ENCODE measurements at places on chromosomes 1 and 21.

GRCh38 chr1:15080328-15081007 lies 73.1 kb upstream of the TMEM51 start:
- DNase-seq = no peak

- no peak for DNase-seq
Observed at GRCh38 chr1:33943978-33944377, 80.1 kb downstream of the HMGB4 start.

- DNase-seq = no peak
Observed at GRCh38 chr1:50047916-50048694, 24.4 kb upstream of the AGBL4 start.

DNA sequence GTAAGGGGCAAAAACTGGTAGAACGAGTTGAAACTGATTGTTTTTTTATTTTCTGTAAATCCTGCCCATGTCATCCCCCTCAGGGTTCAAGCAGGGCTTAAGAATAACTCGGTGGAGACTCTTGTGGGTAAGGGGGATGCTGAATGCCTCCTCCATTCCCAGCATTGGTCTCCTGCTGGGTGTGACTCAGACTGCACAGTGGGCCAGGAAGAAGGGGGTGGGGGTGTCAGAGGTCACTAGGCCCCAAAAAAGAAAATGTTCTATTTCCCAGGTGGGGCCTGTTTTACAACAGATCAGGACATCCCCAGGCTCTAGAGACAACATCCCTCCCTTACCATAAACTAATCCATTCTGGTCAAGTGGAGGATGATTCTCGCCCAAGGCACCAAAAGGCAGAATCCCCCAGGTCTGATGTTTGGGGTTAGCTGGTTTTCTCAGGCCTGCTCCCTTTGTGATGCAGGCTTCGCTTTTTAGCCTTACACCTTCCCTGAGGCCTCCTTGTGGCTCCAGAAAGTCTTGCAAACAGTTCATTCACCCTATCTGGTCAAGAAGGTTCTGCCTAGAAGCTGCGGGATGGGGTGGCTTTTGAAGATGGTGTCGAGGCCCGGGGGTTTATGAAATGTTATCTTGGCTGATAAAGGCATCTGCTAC lies 10.7 kb upstream of the GRHL3 start:
- DNase-seq = no peak

DNA sequence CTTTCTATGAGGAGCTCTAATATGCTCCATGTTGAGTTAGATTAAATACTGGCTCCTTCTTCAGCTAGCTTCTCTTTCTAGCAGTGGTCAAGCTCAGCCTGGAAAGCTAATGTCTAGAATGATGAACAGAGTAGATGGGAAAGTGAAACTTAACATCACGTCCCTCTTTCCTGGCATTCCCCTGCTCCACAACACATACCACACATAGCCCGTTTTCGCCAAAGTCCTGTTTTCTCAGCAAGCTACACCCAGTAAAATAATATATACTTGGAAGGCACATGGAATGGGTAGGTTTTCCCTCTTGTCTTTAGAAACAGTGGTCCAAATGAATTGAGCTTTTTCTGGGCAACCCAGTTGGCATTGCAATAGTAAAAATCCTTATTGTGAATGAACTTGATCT lies 3.8 kb downstream of the KRTAP27-1 start:
- DNase-seq = no peak

DNA sequence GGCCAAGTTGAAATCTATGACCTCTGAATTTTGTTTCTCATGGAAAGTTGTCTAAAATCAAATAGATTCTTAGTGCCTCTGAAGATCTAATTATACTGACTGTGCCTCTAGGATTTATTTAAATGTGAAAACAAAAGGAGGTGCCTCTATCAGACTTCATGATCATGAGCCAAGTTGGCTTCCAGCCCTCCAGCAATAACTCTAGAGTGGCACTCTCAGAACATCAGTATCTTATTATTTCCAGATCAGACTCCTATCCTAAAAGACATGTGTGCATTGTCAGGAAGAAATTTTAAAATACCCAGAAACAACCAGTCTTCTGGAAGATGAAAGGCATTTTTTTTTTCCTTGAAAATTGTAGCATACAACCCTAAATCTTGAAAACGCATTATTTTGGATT lies 368.0 kb downstream of the PDE4B start:
- DNase-seq = no peak

- DNase-seq = no peak
Observed at GRCh38 chr1:63638875-63639274, 45.7 kb downstream of the PGM1 start.

- DNase-seq = no peak
Observed at GRCh38 chr1:7616076-7616832, 154.8 kb upstream of the VAMP3 start.

GRCh38 chr1:243271996-243272395 lies 16.2 kb downstream of the SDCCAG8 start:
- DNase-seq = no peak

DNA sequence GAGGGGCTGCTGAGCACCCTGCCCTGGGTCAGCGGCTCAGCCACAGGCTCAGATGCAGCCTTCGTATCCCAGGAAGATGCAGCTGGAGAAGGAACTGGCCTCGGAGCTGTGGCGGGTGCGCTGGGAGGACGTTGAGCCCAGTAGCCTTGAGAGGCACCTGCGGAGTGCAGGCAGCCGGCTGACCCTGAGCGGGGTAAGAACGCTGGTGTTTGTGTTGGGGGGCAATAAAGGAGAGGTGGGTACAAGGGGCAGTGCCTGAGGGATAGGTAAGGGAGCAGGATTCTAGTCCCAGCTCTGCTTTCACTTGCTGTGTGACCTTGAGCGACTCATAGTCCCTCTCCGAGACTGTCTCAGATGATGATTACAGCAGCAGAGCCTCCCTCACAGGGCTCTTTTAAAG lies 6.4 kb downstream of the NPR1 start:
- no peak for DNase-seq

DNA sequence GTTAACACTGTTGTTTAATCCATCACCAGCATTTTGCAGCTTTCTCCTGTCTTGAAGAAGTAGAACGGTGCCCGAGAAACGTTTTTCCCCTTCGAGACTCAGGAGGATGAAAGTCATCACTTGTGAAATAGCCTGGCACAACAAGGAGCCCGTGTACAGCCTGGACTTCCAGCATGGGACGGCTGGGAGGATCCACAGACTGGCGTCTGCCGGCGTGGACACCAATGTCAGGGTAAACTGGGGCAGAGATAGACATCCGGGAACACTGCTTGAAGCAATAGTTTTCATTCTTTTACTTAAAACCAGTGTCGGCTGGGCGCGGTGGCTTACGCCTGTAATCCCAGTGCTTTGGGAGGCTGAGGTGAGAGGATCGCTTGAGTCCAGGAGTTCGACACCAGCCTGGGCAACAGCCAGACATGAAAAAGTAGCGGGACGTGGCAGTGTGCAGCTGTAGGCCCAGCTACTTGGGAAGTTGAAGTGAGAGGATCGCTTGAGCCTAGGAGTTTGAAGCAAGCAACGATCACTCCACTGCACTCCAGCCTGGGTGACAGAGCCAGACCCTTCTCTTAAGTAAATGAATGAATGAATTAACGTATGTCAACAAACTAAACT lies 945 bp downstream of the CHAF1B start:
- no peak for DNase-seq

DNA sequence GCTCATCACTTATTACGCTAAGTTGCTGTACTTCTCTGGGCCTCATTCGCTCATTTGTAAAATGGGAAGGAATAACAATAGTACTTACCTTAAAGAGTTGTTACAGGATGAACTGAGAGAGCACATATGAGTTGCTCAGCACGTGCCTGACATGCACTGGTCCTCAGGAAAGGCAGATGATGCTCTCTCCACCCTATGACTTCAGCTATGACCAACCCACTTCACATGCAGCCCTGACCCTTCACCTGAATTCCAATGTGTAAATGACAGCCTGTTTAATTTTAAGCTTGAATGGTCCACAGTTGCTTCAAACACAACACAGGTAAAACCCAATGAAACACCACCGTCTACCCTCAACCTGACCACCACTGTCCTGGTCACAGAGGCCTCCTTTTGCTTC lies 32.9 kb downstream of the GADD45A start:
- no peak for DNase-seq

GRCh38 chr1:20336105-20336605 lies 45.5 kb downstream of the VWA5B1 start:
- no peak for DNase-seq

- DNase-seq = no peak
Observed at GRCh38 chr1:1847890-1848289, 43.0 kb downstream of the GNB1 start.

- DNase-seq = peak; percentile 14
Observed at GRCh38 chr1:206012086-206012859, 9.1 kb upstream of the RAB7B start.

- peak; percentile 83 for DNase-seq
Observed at GRCh38 chr1:244970744-244971551, 106.6 kb upstream of the HNRNPU start.

DNA sequence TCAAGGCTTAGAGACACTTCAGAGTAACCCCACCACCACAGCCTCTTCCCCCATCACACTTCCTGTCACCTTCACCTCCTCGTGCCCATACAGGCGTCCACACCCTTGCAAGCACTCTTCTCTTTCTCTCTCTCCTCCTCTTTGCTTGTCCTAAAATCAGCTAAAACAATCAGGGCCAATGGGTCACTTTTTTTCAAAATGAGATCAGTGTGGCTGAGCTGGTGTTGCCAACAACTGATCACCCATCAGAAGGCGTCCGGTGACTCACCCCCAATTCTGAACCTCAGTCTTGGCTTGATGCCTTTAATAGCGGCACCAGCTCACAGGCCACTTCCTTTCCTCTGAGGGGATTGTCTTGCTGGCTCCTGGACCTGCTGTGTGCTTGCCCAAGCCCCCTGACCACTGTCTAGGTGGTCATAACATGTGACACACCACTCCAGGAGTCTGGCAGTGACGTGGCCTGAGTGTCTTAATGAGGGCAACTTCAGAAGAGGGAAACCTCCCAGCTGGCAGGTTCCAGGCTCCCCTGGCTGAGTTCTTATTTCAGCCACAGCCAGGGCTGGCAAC lies 1.6 kb downstream of the DRAXIN start:
- DNase-seq = no peak

DNA sequence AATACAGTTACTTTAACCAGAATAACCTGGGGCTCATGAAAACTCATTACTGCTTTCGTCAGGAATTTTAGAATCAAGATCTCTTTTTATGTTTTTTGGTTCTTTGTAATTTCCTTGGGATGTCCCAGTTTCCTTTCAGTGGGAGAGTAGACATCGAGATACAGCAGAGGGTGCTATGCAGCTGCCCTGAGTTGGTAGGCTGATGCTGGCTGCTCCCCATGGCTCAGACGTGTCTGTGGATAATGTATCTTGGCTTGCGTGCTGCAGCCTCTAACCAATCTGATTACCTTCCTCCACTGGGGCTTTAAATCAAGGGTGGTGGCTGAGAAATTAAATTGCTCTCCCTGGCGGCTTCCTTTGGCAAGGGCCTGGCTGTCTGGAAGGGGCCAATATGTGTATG lies 253.7 kb downstream of the CACNA1E start:
- DNase-seq = no peak

DNA sequence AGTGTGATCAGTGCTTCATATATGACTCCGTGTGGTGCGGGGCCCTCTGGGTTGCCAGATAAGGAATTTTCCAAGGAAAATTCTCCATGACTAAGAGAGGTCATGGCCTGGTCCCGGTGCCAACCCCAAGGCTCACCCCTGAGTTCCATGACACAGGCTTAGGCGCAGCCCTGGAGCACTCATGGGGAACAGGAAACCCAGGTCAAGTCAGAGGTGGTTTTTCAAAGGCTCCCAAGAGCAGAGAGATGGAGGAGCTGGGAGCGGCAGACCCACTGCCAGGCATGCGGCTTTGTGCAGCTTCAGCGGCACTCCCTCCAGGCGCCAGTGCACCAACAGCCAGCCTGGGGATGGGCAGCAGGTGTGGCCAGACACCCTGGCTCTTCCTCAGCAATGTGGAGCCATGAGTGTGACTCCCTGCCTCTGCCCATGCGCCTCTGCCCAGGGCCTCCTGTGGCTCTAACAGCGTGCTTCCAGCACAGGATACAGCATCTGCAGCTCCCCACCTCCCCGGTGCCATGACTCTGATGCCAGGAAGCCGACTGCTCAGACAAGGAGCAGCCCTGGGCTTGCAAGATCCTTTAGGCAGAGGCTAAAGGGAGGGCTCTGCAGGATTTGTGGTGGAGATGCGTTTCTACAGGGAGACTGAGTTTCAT lies 47.3 kb downstream of the GPR161 start:
- DNase-seq = no peak

GRCh38 chr21:33674226-33674625 lies 31.9 kb downstream of the ITSN1 start:
- no peak for DNase-seq

- DNase-seq = no peak
Observed at GRCh38 chr1:181714428-181714827, 231.1 kb downstream of the CACNA1E start.

DNA sequence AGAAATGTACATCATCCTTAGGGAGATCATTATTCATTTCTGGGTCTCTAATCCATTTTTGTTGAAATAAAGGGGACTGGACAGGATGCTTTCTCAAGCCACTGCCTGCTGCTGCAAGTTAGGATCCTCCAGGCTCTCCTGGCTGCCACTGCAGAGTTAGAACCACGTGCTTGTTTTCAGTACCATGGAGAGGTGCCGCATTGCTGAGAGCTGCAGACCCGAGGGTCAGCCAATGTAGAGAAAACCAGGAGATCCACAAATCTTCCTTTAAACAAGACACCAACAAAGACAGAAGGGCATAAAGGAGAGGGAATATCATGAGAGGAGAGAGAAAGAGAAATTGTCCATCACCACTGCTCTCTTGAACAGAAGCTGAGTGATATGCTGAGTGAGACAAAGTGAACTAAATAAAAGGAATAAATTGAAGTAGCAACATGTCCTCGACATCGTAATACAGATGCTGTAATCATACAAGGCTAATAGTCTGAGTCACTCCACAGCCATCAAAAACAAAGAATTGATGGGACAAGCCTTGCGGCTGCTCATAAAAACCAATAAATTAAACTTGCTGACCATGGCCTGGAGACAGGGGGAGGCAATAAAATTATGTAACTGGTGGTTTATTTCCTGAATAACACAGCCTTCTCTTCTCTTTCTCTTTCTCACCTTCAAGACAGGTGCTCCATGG lies 255.7 kb downstream of the OMA1 start:
- DNase-seq = no peak

GRCh38 chr1:67333603-67334002 lies 25.9 kb downstream of the IL12RB2 start:
- DNase-seq = no peak

DNA sequence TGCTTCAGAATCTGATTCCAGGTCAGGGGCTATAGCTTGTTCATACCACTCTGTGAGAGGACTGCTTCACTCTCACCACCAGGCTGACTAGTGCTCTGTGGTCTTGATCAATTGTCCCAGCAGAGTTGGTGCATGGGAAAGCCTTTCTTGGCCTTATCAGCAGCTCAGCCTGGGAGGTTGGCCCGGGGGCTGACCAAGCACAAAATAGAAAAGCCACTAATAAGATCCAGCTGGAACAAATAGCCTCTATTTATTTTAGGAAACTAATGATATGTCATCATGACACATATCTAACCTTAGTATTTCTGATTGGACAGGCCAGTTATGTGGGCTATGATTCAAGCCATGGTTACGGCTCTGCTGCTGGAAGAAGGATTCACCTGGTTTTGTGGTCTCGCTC lies 134.2 kb downstream of the GDAP2 start:
- no peak for DNase-seq
